Hematopoietic multipotent progenitor cell treated with erythropoietin and hydrocortisone succinate and interleukin-3 and kit ligand, for 17 days (in vitro differentiated cells): ENCODE measurements at places on chromosomes 5 and 9.

GRCh38 chr5:126640866-126641265 is 40.1 kb downstream of the PHAX start:
- DNase-seq: no peak

GRCh38 chr5:19564036-19564435 is 424.0 kb downstream of the CDH18 start:
- no peak for DNase-seq

DNA sequence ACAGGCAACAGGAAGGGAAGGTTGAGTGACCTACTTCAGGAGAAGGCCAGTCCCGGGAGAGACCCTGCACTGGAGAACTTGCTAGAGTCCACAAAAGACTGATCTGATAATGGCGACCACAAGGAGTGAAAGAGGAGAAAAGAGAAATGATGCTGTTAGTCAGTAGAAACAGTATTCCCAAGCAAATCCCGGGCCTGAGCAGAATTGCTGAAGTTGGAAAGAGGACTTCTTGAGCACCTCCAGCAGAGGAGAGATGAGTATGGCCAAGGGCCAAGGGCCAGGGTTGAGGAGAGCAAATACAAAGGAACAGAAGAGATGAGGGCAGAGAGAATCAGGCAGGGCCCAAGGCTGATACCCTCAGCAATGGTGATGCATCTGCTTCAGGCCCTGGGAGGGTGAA is 392.2 kb downstream of the EBF1 start:
- no peak for DNase-seq

GRCh38 chr9:38393128-38393796 is 760 bp downstream of the ALDH1B1 start:
- DNase-seq: no peak

DNA sequence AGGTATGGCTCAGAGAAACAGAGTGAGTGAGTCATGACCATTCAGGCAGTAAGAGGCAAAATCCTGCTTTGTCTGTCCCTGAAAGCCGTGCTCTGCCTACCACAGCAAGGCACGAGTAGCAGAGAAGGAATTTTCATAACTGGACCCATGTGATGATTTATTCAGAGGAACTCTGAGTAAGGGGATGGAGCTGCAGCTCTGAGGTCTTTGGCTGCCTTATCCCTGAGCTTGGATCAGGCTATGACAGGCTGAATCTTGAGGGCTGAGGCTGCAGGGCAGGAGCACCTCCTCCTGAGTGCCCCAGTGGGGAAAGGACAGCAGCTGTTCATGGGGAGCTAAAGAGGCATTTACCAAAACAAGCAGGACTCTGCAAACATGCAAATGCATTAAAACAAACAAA is 183.4 kb downstream of the PAPPA start:
- no peak for DNase-seq

DNA sequence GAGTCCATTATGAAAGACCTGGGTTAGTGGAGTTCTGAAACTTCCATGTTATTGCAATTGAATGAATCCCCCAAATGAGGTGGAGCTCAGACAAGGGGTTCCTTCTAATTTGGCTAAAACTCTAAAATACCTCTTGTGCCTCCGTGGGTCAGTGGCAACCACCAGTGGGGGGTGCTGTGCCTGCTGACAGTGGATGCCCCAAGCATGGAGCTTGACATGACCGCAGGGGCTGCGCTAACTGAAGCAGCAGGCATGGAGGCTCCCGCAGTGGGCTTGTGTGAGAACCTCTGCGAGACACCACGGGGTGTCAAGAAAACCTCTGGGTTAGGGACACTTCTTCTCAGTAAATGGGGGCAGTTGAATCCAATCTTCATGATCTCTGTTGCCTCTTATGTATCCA is 200.5 kb downstream of the DRD1 start:
- no peak for DNase-seq

- no peak for DNase-seq
These were observed 2.1 kb downstream of the ANXA1 start for GRCh38 chr9:73153793-73154227.

- DNase-seq: no peak
These were observed 11.8 kb downstream of the DEPDC1B start for GRCh38 chr5:60687927-60688720.

DNA sequence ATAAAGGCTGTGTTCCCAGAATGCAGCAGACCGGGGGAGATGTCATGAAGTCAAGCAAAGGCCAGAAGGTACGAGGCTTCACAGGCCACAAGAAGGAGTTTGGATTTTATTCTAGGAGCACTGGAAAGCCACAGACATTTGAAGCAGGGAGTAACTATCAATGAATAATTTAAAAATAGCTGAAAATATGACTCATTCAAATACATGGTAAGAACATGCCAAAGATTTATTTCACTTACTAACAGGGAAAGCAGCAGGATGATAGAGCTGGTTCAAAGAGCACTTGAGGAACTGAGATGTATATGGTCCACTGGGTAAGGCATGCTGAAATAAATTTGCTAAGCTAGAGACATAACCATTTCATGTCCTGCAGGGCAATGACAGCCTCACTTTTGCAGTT is 53.2 kb downstream of the MSX2 start:
- DNase-seq: no peak

GRCh38 chr9:32502464-32502863 is 23.5 kb downstream of the RIGI start:
- DNase-seq: no peak

- DNase-seq: no peak
These were observed 24.0 kb upstream of the GRHPR start for GRCh38 chr9:37398464-37399025.

- no peak for DNase-seq
These were observed 442.9 kb downstream of the DTWD2 start for GRCh38 chr5:118545470-118545869.

- DNase-seq: no peak
These were observed 167.4 kb downstream of the TSSK1B start for GRCh38 chr5:113267361-113267900.

DNA sequence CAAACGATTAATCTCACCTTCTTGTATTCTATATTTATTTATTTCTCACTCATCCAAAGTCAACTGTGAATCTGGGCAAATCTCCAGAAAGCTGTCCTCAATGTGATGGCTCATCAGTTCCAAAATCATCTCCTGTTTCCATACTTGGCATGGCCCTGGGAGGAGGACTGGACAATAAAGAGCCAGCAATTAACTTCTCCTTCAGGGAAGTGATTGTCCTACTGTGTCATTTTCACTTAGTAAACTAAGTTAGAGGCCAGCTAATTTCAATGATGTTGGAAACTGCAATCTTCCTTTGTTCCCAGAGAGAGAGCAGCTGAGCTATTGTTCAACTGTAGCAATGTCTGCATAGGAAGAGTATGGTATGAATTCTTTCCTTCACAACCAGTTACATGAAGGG is 17.5 kb downstream of the CDH12 start:
- no peak for DNase-seq

DNA sequence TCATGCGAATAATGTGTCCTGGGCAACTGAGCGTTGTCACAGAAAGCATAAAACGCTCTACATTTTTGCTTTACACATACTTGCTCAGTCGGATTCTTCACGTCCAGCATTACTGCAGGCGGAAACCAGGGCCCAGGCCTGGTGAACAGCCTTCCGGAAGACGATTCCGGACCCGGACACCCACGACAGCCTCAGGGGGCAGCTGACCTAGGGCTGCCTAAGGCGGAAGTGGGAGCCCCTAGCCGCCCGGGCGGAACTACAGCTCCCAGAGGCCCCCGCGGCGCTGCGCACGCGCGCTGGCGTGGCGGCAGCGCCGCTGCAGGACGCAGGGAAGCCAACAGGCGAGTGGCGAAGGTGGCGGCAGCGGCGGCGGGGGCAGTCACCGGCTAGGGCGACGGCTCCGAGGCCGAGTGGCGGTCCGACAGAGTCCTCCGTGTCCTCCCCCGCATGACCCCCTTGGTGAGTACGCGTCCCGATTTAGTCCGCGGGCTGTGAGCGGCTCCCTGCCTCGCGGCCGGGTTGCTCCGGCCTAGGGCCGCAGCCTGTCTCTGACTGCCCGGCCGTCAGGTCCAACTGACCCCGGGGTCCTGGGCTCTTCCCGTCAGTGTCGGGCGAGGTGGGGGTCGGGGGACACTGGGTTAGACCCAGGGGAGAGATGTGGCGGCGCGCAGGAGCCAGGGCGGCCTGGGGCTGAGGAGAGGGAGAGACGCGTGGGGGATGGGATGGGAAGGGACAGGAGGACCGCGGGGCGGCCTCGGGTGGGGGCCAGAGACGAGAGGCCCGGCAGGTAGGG is at the start of gene GAPVD1:
Gene GAPVD1 (plus strand): TSS at position 326 of the 793 bp plus-strand sequence. CDS start 37,096 bp downstream, outside the sequence.
- DNase-seq: peak; percentile 93

DNA sequence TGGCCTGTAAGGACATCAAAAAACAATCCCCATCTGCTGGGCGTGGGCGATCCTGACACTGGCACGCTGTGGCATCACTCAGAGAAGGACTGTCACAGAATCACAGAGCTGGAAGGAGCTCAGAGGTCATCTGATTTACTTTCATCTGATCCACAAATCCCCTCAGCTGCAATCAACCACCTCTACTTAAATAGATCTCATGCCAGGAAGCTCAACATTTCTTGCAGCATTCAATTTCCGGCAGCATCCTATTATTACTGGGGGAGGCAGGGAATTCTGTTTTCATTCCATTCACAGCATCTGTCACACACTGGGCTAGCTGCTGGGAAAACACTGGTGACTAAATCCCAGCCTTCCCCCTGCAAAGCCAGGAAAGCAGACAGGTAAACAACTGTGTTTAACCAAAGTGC is 38.3 kb downstream of the RETREG1 start:
- DNase-seq: no peak
